ENCODE measurements at places on chromosomes 5 and 9.
A peak's percentile ranks its signal among the peaks of the same experiment; 100 is the strongest.

DNA sequence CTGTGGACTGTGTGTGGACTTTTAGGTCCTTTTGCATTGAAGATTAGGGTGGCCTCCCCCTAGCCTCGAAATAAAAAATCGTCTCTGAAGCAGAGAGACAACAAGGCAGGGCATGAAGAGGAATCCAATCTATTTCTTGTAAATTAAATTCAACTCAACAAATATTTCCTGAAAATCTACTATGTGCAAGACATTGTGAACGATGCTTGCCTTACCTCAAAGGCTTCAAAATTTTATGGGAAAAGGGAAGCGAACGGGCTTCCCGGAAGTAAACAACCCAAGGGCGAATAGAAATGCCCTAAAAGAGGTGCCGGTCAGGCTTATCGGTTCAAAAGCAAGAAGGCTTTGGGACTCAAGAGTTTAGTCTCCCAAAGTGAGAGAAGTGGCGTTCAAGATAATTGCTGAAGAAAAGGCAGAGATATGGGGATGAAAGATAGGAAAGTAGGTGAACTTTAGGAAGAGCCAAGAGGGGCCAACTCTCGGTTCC is 525 bp downstream of the KIF24 start:
- DNase-seq = no peak

DNA sequence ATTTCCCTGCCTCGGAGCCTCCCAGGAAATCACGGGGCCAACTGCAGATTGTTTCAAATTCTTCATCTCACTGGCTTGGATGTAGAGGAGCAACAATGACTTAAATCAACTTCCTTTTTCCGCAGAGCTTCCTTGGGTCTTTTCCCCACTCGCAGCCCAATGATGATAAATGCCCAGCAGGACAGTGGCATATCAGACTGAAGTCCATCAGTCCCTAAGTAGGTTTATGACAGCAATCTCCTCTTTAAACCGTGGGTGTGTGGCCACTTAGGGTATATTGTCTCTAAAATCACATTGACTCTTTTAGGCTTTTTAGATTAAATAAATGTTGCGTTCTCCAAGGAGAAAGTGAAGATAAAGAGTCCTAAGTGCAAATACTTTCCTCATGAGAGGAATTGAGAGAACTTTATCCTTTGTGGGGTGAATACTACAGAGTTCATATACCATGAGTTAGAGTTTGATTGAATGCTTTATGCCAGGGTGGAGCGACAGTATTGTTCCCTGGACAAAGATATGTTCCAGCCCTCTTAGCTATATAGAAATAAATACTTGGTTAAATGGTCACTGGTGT is 59.1 kb downstream of the IQGAP2 start:
- DNase-seq = no peak

GRCh38 chr5:137291031-137291430 is 208.1 kb downstream of the SPOCK1 start:
- DNase-seq = no peak

DNA sequence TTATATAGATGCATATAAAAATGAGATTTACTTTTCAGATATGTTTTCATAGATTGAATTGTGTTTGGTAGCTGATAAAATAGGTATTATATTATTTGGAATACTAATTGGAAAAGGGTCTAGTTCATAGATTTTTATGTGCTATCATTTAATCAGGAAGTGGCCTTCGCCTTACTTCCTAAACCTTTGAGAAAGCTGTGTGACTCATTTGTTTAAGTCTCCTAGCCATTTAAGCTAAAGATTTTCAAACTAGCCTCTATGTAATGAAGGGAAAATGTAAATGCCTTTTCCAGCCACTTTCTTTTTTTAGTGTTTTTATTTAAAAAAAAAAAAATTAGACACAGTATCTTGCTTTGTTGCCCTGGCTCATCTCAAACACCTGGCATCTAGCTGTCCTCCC is 97.5 kb downstream of the DMXL1 start:
- no peak for DNase-seq

GRCh38 chr9:99253772-99254431 is 31.8 kb downstream of the SEC61B start:
- peak; percentile 81 for DNase-seq

- DNase-seq = no peak
Observed at GRCh38 chr5:60183881-60184280, 290.4 kb upstream of the PDE4D start.

DNA sequence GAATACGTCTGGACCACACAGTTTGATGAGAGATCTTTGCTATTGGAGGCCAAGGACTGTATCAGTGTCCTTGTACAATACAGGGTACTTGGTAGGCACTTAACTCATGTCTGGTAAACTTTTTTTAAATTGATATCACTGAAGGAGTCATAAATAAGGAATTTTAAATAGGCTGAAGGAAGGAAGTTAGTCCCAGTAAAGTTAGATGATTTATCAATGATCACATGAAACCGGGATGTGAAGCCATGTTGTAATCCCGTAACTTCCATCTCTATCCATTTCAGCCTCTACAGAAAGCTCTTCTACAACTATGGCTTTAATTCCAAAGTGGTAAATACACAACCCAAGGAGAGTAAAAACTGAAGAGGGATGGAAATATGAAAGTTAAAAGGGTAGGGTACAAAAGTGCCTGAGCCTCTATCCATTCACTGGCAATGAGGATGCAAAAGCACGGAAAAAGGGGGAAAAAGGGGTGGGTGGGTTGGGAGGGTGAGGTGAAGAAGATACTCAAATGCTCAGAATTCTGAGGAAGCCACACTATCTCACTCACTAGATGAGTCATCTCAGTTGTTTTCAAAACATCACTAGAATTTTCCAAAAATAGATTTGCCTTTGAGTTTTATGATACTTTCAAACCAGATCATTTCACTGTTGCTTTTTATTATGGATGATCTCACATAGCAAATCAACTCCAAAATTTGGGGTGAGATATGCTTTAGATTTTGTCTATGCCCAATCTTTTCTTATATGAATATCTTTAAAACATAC is 1053.5 kb downstream of the NR2F1-AS1 start:
- no peak for DNase-seq

DNA sequence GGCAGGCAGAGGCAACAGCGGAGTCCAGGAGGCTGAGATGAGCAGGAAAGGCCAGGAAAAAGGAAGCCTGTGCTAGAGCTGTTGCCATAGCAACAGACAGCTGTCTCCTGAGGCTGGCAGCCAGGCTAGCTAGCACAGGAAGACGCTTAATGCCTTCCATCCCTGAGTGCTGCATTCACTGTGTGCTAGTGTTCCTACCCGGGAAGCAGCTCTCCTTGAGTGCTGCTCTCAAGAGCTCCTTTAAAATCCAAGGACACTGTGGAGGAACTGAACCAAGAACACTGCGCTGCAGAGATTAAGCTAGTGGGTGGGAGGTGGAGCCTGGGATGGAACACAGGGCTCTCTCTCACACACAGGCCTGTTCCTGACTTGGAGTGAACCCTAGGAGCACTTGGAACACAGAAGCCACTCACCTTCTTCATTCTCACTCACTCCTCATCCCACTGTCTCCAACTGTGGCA is 53.5 kb upstream of the IL7R start:
- DNase-seq = peak; percentile 14

- no peak for DNase-seq
Observed at GRCh38 chr5:33684496-33685159, 207.2 kb downstream of the ADAMTS12 start.

GRCh38 chr5:180173198-180173544 is 35.8 kb downstream of the RASGEF1C start:
- DNase-seq = no peak

DNA sequence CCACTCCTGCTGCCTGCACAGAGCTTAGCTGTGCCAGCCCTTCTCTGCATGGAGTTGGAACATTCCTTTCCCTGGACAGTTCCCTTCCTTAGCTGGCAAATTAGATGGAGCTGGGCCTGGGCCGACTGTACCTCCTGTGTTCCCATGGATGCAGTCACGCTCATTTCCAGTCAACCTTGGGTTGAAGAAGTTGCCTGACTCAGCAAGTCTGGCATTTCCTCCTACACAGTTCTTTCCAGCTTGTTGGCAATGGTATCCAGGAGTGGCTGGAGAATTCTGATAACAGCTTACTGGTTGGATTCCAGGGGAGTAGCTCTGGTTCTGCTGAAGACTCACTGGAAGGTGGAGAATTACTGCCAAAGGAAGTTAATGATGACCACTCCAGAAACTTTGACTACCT is 9.2 kb upstream of the TAF1L start:
- no peak for DNase-seq

- no peak for DNase-seq
Observed at GRCh38 chr5:73117088-73117740, 3.2 kb upstream of the TMEM171 start.

GRCh38 chr5:64292611-64293215 is 127.1 kb downstream of the RNF180 start:
- no peak for DNase-seq

GRCh38 chr5:111776913-111777781 is 20.2 kb upstream of the NREP start:
- DNase-seq = no peak

DNA sequence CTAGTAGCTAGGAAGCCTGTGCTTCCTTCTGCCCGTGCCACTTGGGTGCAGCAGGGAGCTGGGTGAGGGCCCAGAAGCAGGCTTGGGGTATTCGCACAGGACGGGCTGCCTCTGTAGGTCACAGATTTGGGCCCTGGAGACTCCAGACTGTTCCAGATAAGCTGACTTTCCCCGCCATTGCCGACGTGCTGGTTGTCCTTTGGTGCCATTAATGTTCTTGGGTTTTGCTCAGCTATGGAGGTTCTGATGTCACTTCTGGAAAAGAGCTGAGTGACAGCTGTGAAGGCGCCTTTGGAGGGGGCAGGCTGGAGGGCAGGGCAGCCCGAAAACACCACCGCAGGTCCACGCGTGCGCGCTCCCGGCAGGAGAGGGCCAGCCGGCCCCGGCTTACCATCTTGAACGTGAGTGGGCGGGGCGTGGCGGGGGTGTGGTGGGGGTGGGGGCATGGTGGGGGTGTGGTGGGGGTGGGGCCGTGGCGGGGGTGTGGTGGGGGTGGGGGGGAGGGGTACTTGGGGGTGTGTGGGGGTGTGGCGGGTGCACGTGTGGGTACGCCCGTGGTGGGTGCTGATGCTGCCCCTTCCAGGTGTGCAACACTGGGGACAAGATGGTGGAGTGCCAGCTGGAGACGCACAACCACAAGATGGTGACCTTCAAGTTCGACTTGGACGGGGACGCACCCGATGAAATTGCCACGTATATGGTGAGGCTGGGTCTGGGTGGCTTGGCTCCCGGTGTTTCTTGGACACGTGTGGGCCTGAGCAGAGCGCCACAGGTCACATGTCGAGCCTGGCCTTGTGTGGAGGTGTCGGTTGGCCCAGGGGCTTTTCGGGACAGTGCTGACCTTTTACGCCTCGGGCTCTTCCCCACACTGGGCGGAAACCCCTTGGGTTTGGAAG is 79.6 kb downstream of the WNK2 start:
- peak; percentile 29 for DNase-seq

DNA sequence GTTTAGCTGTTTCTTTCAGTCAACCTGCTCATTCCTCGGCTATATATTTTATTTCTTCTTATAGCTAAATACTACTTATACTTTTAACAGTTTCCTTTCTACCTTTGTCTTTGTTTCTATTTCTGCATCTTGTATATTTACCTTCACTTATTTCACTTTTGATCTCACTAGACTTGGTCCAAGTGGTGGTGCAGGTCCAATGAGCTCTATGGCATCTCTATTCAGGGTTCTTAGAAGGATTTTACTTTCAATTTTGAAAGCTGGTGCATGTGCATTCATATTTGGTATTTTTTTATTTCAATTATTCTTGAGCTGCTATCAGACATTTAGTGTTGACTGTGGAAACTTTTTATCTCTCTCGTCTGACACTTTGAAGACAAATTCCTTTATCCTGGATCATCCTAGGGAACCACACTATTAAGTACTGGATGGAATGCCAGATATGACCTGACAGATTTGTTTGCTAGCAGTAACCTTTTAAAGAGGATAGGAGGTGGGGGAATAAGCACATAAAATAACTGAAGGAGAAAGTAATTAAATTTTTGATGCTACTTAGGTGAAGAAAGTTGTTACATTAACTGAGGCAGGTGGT is 123.1 kb upstream of the PJA2 start:
- DNase-seq = no peak

DNA sequence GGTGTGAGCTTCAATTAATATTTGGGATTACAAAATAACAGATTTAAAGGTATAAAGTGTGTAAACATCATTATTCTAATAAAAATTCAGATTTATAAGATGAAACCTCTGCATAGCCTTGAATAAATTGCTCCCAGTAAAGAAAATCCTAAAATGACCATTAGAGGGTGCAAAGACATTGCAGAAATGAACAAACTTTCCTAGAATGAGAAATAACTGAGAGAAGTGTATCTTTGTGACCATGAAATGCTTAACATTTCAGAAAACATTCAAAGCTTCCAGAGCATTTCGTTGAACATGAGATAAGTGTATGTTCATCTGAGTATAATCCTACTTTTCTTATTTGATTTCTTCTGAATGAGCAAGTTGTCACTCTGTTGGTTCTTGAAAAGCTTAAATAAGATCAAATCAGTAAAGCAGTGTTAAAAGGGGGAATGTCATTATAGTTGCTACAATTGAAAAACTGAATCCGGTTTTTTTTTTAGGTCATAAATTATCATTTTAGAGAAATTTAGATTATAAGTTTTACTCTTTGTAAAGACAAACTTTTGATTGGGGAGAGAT is 24.7 kb upstream of the NUDT12 start:
- DNase-seq = no peak

GRCh38 chr9:124180557-124180956 is 77.2 kb upstream of the NEK6 start:
- DNase-seq = no peak

- no peak for DNase-seq
Observed at GRCh38 chr9:94166976-94167346, 82.7 kb downstream of the PTPDC1 start.

DNA sequence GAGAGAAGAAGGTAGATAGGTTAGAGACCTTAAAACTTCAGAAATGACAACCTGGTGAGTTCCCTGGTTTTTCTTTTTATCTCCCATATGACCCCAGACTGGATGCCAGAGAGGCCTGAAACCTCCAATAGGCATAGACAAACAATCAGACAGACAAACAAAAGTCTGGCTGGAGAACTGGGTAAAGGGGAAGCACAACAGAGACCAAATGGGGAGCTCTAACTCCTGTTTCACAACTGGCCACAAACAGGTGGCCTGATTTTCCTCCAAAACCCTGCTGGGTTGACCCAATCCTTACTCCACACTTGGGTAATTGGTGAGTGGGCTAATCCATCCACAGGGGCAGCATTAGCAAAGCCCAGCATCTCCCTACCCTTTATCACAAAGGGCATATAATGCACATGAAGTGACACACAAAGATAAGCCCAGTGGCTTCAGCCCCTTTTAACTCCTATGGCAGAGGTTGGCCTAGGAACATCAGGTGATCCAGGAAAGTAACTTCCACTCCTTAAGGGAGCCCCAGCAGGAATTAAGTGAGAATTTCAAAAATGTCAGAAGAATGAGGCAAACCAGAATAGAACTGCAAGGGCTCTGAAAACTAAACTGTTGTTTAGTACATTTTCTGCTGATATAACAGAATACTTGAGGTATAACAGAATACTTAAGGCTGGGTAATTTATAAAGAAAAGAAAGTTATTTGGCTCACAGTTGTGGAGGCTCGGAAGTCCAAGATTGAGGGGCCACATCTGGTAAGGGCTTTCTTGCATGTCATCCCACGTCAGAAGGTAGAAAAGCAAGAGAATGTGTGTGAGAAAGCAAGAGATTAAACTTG is 60.9 kb upstream of the ROR2 start:
- DNase-seq = no peak

- DNase-seq = peak; percentile 83
Observed at GRCh38 chr9:93575796-93576257, 557 bp upstream of the PHF2 start.

GRCh38 chr5:30747412-30747811 is 446.1 kb upstream of the CDH6 start:
- DNase-seq = no peak

Measured in GM20000 (cell line).